ENCODE measurements at places on chromosomes 16 and 17.

GRCh38 chr17:9868552-9868951, 36.5 kb downstream of the RCVRN start:
- no peak for DNase-seq

GRCh38 chr17:78214706-78215061, 631 bp downstream of the BIRC5 start:
- DNase-seq: no peak

- DNase-seq: no peak
These were observed 204.0 kb upstream of the CCL2 start for GRCh38 chr17:34051046-34051445.

DNA sequence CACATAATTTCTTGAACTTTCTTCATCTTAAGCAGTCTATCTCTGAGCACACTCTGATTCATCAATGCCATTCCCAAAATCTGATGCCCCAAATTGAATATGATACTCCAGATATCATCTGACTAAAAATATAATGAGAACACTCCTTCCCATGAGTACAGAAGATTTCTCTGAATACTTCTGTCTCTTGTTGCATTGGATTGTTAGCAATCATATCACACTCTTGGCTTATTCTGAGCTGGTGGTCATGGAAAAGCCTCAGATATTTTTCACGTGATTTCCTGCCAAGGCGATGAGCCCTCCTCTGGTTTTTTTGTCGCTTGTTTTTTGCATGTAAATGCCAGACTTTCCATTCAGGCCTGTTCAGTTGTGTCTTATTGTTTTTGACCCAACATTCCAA, 87.2 kb downstream of the NOG start:
- no peak for DNase-seq

DNA sequence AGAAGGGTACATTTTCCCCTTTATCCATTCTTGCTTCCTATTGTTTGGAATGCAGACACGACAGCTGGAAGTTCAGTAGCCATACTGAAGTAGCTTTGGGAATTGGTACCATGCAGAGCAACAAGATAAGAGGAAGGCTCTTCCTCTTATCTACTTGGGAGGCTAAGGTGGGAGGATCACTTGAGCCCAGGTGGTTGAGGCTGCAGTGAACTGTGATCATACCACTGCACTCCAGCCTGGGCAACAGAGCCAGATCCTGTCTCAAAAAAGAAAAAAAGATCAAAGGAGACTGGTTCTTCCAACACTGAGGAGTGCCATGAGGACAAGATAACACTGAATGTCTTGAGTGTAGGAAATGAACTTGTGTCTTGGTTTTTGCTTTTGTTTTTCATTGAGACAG, 16.0 kb upstream of the RANGRF start:
- no peak for DNase-seq

DNA sequence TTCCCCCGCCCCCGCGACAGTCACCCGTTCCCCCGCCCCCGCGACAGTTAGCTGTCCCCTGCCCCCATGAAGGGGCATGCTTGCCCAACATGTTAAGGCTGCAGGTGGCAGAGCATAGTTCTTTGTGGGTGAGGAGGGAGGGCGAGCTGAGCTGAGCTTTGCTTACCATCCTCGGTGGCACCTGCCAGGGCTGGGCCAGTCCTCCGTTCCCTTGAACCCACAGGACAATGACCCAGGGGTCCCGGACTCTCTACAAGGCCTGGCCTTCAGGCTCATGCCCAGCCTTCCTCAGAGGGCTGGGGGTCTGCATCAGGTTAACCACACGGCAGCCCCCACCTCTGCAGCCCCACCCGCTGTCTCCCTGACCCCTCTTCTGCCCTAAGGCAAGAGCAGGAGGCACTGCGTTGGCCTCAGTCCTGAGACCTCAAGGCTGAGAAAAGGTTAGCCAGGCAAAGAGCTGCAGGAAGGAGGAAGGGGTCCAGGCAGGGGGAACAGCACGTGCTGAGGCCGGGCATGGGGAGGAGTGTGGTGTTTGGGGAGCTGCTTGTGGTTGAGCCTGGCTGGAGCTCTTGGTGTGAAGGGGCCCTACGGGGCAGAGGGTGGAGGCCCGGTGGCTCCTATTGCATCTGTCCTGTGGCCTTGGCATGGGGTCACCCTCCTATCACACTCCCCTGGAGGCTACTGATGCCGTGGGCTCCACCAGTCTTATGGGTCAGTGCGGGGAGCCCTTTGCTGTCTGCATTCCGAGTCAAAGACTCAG, 11.4 kb upstream of the DOC2B start:
- DNase-seq: peak; percentile 51

GRCh38 chr17:67491681-67492024, 114.6 kb downstream of the PITPNC1 start:
- DNase-seq: no peak

- peak; percentile 92 for DNase-seq
These were observed 5.2 kb downstream of the CISD3 start for GRCh38 chr17:38735161-38735997.

GRCh38 chr16:2243031-2243528, 6.8 kb downstream of the DNASE1L2 start:
- no peak for DNase-seq

DNA sequence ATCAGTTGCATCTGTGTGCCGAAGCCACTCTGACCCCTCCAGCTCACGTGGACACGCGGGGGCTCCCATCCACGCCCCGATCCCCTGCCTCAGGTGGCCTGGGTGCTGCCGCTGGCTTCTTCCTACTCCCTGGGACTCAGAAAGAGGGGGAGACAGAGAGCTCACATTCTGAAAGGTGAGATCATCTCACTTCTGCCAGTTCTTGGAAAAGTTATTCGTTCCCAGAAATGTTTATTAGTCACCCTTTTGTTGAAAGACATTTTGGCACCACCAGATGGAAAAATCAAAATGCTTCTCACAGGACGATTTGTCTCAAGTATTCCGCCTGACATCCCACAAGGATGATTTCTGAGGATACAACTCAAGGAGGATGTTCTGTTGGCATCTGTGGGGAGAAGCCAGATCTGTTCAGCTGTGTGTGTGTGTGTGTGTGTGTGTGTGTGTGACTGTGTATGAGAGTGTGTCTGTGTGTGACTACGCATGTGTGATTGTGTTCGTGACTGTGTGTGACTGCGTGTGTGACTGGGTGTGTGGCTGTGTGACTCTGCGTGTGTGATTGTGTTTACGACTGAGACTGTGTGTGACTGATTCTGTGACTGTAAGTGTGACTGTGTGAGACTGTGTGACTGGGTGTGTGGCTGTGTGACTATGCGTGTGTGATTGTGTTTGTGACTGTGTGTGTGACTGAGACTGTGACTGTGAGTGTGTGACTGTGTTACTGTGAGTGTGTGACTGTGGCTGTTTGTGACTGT, 207.3 kb downstream of the NTN1 start:
- DNase-seq: no peak

DNA sequence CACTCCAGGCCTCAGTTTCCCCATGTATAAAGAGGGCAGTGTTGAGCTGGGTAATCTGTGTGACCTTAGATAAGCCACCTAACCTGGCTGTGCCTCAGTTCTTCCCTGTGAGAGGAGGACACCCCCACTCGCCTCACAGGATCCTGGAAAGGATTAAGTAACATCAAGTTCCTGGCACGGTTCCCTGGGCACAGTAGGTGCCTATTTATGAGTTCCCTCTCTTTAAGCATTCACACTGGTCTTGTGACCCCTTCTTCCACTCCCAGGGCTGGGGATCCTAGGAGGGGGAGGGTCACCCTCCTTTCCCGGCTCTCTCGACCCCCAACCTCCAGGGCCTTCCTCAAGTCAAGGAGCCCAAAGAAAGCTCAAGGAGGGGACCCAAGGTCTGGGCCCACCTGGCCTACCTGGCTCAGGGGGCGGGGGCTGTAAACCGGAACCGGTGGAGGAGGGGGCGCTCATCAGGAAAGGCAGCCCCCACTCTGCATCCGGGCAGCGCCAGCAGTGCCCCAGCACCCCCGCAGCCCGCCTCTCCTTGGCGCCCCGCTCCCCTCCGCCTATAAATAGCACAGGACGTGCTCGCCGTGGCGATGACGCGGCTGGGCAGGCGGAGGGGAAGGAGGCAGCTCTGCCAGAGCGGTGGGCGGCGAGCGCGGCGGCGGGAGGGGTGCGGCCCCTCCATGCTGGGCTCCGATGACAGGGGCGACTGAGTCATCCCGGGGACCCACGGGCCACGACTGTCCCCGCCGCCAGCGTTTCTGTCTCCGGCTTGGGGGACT, 9.4 kb downstream of the RPL19 start:
- DNase-seq: peak; percentile 94

Measured in posterior vena cava (tissue), 2 donors.